RPMI8226 (cell line): ENCODE measurements at places on chromosomes 2 and 18.
A peak's percentile ranks its signal among the peaks of the same experiment; 100 is the strongest.

DNA sequence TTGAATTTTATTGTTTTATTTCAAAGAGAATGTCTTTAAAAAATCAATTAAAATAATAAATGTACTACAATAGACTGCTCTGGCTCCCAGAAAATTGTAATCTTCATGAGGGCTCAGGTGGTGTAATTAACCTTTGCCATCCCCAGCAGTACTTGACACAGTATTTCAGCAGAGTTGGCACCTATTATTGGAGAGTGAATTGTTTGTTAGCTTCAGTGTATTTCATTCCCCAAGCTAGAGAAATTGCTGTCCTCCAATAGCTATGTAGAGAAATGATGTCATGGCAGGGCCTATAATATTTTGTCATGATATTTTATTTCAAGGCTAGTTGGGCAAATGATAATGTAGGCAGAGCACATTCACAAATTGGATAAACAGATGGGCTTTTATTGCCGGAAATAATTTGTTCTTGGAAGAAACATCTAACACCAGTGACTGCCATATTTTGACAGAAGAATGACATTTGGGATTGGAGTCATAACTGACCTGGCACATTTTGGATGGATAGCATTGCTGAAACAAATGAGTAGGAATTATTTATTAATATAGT is 712.0 kb upstream of the NXPH2 start:
- DNase-seq = no peak

GRCh38 chr18:9915291-9916076 is 1.7 kb downstream of the VAPA start:
- DNase-seq = no peak

GRCh38 chr18:24810561-24811305 is 350.3 kb downstream of the HRH4 start:
- DNase-seq = no peak

- peak; percentile 68 for DNase-seq
Measured at GRCh38 chr2:86072271-86072858, 33.3 kb downstream of the POLR1A start.

DNA sequence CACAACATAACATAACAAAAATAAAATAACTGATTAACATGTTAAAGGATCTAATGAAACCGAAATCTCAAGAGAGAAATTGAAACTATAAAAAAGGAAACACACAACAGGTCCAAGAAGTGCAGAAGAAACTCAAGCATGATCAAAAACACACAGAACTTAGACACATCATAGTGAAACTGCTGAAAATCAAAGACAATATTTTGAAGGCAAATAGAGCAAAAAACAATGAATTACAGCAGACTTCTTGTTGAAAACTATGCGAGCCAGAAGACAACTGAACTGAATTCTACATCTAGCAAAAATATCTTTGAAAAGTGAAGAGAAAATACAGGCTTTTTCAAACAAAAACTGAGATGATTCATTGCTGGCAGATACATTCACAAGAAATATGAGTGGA is 61.3 kb downstream of the UGP2 start:
- no peak for DNase-seq

DNA sequence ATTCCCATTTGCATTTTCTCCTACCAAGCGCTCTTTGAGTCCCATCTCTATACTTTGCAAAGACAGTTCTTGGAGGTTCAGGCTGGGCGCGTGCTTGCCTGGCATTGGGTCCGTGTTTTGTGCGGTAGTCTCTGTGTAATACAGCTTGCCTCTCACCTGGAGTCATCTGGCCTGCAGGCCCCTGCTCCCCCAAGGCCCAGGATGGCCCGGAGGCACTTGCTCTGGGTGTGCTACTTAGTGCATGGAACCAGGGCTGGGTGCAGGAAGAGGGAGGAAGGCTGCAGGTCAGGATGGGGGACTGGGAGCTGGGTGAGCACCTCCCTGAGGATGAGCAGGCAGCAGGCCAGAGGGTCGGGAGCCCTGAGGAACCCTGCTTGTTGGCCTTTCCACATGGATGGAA is 220.9 kb downstream of the LDLRAD4 start:
- no peak for DNase-seq

DNA sequence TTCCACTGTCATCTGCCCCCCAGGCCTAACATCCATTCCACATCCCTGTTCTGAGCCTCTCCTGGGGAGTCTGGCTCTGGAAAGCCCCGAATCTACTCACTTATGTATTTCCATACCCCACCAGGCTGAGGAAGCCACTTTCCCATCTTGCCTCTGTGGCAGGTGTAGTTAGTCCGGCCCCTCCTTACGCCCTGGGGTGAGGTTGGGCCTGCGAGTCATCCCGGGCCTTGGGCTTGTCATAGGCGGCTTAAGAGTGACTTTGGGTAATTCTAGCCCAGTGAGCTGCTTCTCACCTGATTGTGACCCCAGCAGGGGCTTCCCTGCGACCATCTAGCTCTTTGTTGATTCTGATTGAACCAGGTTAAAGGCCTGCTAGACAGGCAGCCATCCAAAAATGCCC is 21.1 kb downstream of the PCARE start:
- no peak for DNase-seq

- no peak for DNase-seq
Measured at GRCh38 chr2:40204268-40204667, 247.6 kb downstream of the SLC8A1 start.

DNA sequence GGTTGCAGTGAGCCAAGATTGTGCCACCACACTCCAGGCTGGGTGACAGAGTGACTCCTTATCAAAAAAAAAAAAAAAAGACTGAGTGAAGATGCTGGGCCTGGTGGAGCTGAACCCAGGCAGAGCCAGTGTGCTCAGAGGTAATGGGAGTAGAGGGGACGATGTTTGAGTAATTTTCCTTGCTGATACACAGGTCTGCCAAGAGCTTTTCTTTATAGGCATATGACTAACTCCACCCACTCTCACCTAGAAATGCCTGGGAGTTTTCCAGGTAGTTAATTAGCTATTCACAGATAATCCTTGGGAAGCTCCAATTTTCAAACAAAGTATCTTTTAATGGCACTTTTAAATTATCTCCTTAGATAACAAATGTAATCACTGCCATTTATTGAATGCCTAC is 33.4 kb upstream of the ACSL3 start:
- no peak for DNase-seq

DNA sequence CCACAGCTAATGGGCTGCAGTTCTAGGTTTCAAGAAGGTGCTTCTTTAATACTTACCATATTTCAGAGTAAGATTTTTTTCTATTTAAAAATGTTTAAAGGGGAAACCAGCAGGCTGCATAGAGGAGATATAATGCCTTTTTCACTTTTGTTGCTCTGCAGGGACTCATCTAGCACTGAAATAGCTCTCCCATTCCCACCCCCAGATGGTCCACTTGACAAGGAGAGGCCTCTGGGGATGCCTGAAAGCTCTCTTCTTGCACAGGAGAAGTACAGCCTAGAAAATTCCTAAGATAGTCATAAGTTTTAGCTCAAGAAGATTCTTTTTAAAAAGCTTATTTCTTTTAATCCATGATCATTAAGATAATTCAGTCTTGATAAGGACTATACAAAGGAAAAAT is 126.4 kb downstream of the CDH2 start:
- no peak for DNase-seq

DNA sequence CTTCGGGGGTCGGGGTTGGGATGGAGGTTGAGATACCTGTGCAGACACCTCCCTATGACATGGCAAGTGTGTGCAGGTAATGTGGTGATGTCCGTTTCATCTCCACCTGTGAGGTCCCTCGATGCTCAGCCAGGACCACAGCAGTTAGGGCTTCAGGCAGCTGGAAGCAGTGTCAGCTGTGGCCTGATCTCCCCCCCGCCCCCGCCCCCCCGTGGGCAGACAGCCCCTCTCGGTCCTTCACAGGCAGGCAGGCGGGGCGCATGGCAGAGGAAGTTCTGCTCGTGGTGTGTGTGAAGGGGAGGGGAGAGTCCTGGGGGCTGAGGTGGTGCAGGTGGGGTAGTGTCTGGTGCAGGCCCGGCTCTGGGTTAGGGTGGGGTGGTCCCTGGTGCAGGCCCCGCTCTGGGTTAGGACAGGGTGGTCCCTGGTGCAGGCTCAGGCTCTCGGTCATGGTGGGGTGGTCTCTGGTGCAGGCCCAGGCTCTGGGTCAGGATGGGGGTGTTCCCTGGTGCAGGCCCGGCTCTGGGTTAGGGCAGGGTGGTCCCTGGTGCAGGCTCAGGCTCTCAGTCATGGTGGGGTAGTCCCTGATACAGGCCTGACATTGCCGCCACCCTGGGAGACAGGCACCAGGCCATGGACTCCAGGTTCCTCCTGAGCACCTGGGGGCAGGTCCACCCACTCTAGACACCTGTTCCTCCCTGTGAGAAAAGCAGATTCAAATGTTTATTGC is 94.3 kb downstream of the NFATC1 start:
- no peak for DNase-seq

DNA sequence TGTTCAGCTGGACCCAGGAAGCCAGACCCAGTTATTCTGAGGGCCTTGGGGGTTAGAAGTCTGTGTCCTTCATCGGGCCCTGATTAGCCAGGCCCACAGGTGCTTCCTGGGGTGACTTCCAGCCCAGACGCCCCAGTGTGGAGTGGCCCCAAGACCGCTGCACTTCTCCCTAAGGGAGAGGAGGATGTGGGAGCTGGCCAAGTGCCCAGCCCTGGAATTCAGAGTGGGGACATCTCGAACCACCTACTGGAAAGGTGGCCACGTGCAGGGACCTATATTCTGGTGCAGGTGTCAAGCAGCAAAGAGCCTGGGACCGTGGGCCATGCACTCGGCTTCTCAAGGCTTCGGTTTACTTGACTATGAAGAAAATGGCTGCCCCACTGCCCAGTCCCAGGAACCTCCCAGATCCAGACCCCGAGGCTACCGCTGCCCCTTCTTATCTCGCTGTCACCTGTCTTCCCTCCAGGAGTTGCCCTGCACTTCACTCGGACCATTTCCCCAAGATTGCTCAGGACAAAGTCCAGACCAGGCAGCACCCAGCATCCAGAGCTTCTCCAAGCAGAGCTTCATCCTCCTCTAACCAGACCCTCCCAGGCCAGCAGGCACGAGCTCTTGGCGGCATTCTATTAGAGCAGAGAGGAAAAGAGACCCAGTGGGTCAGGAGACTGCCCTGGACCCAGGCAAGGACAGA is 142.8 kb upstream of the ID2 start:
- no peak for DNase-seq

- no peak for DNase-seq
Measured at GRCh38 chr2:164560902-164561301, 60.4 kb downstream of the GRB14 start.

- DNase-seq = no peak
Measured at GRCh38 chr2:105443617-105444598, 45.1 kb upstream of the FHL2 start.

- peak; percentile 31 for DNase-seq
Measured at GRCh38 chr2:62293490-62294271, 97.8 kb downstream of the B3GNT2 start.

GRCh38 chr2:120760446-120761135 is 24.9 kb downstream of the GLI2 start:
- DNase-seq = no peak

GRCh38 chr18:49520661-49521145 is 33.7 kb upstream of the C18orf32 start:
- no peak for DNase-seq

DNA sequence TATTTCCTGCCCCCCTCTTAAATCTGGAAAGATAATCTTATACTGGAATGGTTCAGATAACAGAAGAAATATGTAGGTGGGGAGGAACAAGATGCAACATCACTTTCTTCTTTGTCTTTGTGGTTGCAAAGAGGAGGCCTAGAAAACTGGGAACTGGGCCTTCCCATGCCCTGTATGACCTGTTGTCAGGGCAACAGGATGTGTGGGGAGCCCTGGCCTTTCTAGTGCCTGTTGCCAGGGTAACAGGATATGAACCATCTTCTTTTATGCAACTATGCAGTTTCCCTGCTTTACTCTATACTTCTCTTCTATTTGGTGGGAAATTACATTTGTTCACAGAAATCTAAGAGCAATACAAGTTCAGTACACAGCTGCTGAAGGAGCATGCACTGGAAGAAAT is 79.8 kb upstream of the PDE1A start:
- no peak for DNase-seq

DNA sequence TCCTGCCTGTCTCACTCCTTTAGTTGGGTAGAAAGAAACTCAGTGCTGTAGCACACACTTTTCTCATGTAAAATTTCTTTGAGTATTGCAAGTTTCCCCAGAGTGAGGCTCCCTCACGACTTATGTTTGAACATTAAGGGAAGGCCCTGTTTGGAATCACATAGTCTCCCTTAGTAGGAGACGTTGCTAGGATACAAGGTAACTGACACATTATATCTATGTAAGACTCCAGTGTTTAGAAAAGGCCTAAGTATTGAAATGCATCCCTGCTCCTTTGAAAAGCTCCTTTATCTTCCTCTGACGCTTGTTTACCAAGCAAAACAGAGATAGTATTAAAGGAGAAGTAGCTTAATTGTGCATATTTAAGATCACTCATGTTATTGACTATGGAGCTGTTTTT is 248.2 kb downstream of the PHLPP1 start:
- no peak for DNase-seq

DNA sequence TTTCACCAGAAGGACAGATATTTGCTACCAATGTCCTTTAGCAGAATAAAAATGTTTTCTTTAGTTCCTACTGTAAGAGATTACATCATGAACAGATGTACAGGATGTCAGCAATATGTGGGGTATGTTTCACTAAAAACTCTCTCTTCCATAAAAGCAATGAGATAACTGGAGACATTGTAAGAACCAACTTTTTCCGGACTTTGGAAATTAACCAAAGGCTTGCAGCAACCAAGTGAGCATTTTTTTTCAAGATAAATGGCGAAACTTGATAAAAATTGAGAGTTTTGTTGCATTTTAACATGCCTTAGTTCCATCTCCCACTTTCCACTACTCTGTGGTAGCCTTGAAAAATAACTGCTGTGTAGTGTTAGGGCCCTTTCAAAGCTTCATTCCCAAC is 429.8 kb upstream of the CDH2 start:
- no peak for DNase-seq

DNA sequence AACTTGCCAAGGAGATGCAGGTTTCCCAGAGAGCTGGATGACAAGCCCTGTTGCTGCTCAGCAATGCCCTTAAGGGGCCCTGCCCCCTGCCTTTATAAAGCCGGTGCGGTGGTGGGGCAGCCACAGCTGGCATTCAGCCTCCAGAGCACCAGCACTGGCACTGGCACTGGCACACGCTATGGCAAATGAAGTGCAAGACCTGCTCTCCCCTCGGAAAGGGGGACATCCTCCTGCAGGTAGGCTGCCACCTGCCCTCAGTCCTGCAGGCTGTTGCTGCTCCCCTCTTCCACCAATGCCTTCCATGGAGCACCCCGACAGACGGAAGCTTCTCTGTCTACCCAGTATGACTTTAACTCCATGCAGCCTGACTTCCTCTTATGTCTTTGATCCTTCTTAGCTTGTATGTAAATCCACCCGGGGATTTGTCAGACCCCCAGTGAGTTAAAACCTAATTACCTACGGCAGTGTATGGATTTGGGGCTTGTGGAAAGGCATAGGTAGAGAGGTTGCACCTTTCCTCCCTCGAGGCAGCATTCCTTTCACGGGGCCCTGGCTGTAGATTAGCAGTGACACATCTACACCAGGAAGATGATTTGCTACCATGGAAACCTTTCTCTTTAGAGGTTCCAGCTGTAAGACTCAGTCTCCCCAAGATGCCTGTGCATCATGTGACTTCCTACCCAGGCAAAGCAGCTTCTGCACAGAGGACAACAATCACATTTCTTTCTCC is at the start of gene DAPL1:
DAPL1 (plus strand) TSS at position 123 of the 730 bp plus-strand sequence; CDS start at position 179, 56 bp downstream.
- DNase-seq = no peak

- no peak for DNase-seq
Measured at GRCh38 chr18:55287149-55287806, 300.7 kb downstream of the TCF4 start.
